Suppressor macrophage treated with lipopolysaccharide for 4 hours (primary cell): ENCODE measurements at places on chromosomes 13 and 19.

- DNase-seq = no peak
These were observed 29.7 kb upstream of the FREM2 start for GRCh38 chr13:38657191-38657590.

DNA sequence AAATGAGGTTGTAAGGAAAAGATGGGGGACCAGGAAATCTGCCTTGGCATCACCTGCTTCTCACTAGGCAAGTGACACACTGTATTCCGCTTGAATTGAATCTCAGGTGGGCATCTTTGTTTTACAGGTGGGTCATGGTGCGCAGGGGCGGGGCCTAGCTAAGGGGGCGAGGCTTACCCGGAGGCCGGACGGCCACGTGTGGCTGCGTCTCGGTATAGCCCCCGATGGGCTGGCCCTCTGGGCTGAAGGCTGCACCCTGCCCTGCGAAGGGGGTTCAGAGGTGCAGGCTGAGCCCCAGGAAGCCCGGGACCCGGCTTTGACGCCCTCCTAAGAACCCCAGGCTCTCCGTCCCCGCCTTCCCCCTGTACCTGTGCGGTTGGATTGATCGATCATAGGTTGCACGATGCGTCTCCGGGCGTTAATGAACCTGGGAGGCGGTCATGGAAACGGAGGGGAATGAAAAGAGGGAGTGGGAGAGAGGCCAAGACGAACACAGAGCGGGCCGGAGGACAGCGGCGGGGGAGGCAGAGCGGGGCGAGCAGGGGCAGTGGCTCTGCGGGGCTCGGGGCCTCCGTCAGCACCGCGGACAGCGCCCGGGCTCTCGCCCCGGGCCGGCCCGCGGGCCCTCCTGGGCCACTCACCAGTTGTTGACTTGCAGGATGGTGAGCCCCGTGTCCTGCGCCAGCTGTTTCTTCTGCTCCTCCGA is 12.5 kb downstream of the MEIS3 start:
- DNase-seq = peak; percentile 24

DNA sequence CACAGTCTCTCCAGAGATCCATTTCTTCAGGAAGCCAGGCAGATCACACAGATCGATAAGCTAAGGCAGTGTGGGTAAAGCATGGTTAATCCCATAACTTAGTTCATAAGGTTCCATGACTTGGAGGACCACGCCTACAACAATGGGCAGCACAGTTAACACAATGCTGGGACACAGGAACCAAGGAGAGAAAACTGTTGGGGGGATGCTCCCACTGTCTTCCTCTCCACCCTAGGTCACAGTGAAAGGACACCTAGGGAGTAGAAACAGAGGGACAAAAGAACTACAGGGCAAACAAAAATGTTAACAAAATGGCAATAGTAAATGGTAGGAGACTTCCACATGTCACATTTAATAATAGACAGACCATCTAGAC is 20.8 kb upstream of the ZNF181 start:
- no peak for DNase-seq

- no peak for DNase-seq
These were observed 807.7 kb upstream of the GPC6 start for GRCh38 chr13:92418818-92419412.

DNA sequence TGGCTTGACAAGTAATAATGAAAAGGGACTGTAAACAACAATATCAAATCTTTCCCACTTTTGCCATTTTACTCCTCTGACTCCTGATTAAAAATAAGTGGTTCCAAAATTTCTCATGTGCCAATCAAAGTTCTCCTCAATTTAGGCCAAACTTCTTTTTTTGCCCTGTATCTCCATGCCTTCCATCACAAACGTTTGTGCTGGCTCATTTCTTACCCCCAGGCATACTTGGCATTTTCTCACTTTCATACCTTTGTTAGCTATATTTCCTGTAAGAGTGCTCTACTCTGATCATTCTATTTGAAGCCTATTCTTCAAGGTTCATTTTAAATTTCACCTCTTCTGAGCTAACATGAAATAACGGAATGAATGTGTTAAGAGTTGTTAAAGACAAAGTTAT is 10.0 kb upstream of the FNDC3A start:
- no peak for DNase-seq

DNA sequence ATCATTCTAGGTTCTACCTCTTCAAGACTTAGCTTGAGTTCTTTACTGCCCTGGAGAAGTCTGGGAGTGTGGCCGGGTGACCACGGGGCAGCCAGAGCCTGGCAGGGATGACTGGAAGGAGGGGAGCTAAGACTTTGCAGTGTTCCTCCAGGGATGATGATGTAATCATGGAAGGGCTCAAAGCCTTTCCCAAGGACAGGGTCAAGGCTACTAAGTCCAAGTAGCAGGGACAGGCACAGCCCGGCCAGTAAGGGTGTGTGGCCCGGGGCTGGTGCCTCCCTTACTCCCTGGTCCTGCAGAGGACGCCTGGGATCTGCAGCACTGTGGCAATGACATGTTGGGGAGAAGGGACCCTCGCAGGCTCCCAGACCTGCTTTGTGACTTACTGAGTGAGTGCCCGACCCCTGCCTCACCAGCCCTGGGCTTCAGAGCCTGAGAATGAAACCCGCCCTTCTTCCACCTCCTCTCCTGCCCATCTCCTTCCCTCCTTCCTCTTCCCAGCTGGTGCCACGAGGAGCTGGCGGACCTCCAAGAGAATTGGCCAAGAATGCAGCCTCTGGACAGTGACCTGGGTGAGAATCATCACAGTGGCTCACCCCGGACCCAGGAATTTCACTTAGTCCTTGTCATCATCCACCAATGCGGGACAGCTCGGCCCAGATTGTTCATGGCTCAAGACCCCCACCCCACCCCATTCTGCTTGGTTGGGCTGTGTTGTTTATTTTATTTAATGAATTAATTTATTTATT is 15.6 kb upstream of the FBXO17 start:
- peak; percentile 13 for DNase-seq

DNA sequence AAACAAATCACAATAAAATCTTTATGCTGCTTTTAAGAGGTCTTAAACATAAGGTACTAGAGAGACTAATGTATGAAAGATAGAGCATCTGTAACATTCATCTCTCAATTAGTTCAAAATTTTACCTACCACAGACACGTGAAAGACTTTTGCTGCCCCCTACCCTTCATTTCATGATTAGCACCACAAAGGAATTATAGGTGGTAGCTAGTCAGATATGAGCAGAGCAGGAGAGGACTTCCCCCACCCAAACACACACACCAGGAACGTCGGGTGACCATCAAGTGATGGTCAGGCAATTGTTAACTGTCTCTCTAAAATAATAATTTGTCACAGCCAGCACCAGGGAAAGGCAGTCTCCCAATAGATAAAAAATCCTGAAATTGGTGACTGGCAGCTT is 1531.7 kb upstream of the SPRY2 start:
- no peak for DNase-seq

GRCh38 chr19:2869618-2870017 is 2.5 kb downstream of the ZNF556 start:
- DNase-seq = peak; percentile 8

DNA sequence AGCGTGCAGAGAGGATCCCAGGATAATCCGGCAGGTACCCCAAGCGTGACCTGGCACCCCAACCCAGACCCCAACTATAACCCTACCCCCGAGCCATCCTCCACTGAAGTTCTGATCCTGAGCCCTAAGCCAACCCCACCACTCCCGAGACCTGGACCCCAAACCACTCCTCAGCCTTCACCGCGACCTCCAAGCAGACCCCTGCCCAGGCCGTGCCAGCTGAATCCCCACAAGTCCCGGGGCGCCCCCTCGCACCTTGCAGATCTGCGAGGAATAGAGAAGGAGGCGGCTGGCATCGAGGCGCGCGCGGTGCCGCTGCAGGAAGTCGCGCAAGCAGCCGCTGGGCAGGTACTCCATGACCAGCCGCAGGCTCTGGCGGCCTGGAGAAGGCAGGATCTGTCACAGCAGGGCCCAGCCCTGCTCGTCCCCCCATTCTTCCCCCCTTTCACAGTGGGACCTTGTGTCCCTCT is 10.1 kb upstream of the INSL3 start:
- no peak for DNase-seq

GRCh38 chr19:45424191-45425058 is 708 bp upstream of the ERCC1 start:
- peak; percentile 89 for DNase-seq

DNA sequence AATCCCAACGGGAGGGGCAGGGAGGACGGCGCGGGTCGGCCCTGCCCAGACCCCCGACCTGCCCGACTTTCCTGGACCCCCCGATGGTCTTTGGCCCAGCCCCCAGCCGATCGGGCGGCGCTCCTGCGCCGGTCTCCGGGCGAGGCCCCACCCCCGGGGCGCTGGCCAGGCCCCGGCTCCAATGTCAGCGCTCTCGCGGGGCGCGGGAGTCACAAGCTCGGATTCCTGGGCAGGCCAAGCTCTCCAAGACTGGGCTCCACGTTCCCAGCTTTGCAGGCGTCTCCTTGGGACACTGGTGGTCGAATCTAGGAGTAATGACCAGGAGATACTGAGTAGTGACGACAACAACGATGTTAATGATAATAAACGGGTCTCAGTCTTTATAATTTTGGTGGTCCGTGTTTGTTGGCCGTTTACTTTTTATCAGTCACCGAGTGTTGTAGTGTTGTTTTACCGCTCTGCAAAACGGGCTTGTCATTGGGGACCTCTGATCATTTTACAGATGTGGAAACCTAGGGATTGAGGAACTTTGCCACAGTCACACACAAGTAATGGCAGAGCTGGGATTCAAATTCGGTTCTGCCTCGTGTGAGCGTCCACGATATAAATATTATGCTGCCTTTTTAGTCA is 545 bp downstream of the RAD23A start:
- peak; percentile 72 for DNase-seq

- no peak for DNase-seq
These were observed 667 bp upstream of the MBNL2 start for GRCh38 chr13:97221466-97221865.
